ENCODE measurements at places on chromosomes 12 and 14. TPM values are rescaled to one million over a fixed set of nuclear protein-coding genes. Genes with fewer than 3 reads are reported as not detected.

Gene FAM90A1
- total RNA-seq = not detected

DNA sequence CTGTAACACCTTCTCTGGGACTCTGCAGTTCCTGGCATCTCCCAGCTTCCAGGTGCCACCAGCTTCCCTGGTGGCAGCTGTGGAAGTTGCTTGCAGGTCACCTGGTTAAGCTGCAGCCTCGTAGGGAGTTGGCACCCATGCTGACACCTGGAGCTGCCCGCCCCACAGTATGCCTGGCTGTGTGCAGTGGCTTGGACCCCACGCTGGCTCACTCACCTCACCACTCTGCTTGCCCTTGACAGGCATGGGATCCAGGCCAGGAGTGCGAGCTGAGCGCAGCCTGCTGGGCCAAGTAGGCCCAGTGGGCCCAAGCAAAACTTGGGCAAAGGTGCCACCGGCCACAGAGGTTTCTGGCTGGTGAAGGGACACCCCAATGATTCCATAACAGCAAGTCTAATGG is 48.5 kb downstream of the EGLN3 start:
- DNase-seq = no peak
- H3K27me3 ChIP-seq = no peaks in the 10 kb centered on the region
- no peaks in the 10 kb centered on the region for H3K36me3 ChIP-seq
- H3K4me3 ChIP-seq = no peak overlapping the region
- no peak overlapping the region for H3K27ac ChIP-seq

GRCh38 chr12:30219047-30219446 is 435.3 kb upstream of the TMTC1 start:
- no peak overlapping the region for H3K27ac ChIP-seq
- H3K4me1 ChIP-seq = no peaks in the 10 kb centered on the region
- DNase-seq = no peak
- no peak overlapping the region for H3K4me3 ChIP-seq
- no peaks in the 10 kb centered on the region for H3K36me3 ChIP-seq

- H3K36me3 ChIP-seq = no peaks in the 10 kb centered on the region
- H3K4me1 ChIP-seq = no peaks in the 10 kb centered on the region
- H3K4me3 ChIP-seq = no peak overlapping the region
- H3K27ac ChIP-seq = no peak overlapping the region
These were observed 1397.3 kb upstream of the TMEM132C start for GRCh38 chr12:126869644-126870043.

- H3K27ac ChIP-seq = no peak overlapping the region
- H3K27me3 ChIP-seq = no peaks in the 10 kb centered on the region
- no peak for DNase-seq
- H3K36me3 ChIP-seq = no peaks in the 10 kb centered on the region
- no peak overlapping the region for H3K4me3 ChIP-seq
These were observed 49.6 kb upstream of the COL2A1 start for GRCh38 chr12:48053883-48054282.

Gene MYF6
- total RNA-seq = not detected

DNA sequence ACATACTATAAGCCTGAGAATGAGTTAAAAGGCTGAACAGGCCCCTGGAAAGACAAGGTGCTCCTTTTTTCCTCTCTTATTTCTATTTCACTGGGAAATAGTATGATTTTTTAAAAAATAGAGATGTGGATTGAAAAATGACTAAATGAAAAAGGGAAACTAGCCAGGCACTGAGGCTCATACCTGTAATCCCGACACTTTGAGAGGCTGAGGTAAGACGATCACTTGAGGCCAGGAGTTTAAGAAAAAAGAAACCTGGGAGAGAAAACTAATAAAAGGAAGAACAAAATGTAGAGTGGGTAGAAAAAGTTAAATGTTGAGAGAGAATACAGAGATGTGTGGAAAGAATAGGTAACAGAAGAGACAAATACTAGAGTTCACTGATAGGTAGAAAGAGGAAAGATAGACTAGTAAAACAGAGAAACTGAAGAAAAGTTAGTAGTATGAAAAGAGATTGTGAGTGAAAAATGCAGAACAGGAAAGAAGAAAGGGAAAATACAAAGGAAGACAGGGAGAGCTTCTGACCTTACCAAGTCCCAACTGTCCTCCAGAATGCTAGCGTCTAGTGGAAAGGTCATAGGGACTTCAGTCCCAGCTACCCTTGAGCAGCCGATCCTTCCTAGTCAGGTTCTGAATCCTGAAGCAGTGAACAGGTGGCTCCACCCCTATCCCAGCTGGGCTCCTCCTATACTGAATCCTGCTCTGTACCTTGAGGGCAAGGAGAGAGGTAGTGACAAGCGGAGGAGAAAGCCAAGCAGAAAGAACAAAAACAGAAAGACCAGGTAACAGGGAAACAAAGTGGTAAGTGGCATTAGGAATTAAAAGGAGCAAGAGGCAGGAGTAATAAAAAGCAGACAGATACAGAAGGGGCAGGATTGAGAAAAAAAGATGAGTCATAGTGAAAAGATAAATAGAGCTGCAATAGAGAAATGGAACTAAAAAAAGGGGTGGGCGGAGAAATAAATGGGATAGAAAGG is 7.3 kb downstream of the TMEM116 start:
- peaks cover 87% of the 10 kb centered on the region for H3K4me1 ChIP-seq
- H3K27me3 ChIP-seq = no peaks in the 10 kb centered on the region
- H3K27ac ChIP-seq = no peak overlapping the region
- no peaks in the 10 kb centered on the region for H3K36me3 ChIP-seq

GRCh38 chr12:1131811-1132224 is 140.8 kb downstream of the ERC1 start:
- H3K4me1 ChIP-seq = peaks cover 12% of the 10 kb centered on the region
- no peaks in the 10 kb centered on the region for H3K36me3 ChIP-seq
- H3K4me3 ChIP-seq = no peak overlapping the region
- DNase-seq = no peak
- no peaks in the 10 kb centered on the region for H3K27me3 ChIP-seq

Gene LRIG3
- not detected for total RNA-seq

DNA sequence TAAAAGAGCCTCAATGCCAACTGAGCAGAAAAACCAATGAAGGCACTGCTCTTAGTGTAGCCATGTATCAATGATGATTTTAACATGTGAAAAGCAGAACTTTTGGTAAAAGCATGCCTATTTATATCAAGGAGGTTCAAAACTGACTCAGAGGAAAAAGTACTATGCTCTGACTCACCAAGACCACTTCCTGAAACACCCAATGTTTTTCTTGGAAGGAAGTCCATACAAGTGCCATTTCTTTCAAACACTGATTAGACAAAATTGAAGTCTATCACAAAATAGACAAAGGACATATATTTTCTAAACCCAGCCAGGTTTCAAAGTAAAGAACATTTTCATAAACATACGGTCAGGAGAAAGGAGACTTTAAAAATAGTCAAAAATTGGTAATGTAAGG is 88.6 kb downstream of the EPS8 start:
- DNase-seq = no peak
- H3K36me3 ChIP-seq = no peaks in the 10 kb centered on the region
- no peaks in the 10 kb centered on the region for H3K27me3 ChIP-seq
- H3K4me1 ChIP-seq = peaks cover 9% of the 10 kb centered on the region
- H3K27ac ChIP-seq = no peak overlapping the region
- no peak overlapping the region for H3K4me3 ChIP-seq

DNA sequence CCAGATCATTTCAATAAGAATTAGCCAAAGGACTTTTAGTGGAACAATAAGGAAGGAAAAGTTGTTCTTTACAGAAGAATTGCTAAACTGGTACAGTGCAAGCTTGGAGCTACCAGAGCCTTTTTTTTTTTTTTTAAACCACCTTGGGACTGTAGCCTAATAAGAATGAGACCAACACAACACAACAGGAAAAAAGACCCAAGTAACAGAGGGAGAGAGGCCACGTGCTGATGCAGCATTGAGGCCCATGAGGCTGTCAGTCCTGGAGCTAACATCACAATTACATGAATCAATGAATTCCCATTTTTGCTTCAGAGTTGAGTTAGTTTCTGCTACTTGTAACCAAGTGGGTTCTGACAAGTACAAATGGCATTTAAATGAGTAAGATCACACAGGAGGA is 149.0 kb upstream of the EEA1 start:
- no peak overlapping the region for H3K27ac ChIP-seq
- no peaks in the 10 kb centered on the region for H3K4me1 ChIP-seq
- H3K36me3 ChIP-seq = no peaks in the 10 kb centered on the region
- no peak for DNase-seq
- no peaks in the 10 kb centered on the region for H3K27me3 ChIP-seq
- H3K4me3 ChIP-seq = no peak overlapping the region

Gene ARG2
- total RNA-seq = not detected

- H3K27ac ChIP-seq = no peak overlapping the region
- H3K4me3 ChIP-seq = no peak overlapping the region
- no peaks in the 10 kb centered on the region for H3K27me3 ChIP-seq
- H3K4me1 ChIP-seq = no peaks in the 10 kb centered on the region
- no peaks in the 10 kb centered on the region for H3K36me3 ChIP-seq
These were observed 366.5 kb upstream of the CCDC196 start for GRCh38 chr14:66119606-66120231.

GRCh38 chr12:106070147-106070546 is 68.6 kb downstream of the NUAK1 start:
- no peak for DNase-seq
- no peaks in the 10 kb centered on the region for H3K36me3 ChIP-seq

- H3K36me3 ChIP-seq = no peaks in the 10 kb centered on the region
- H3K4me3 ChIP-seq = no peak overlapping the region
- H3K27ac ChIP-seq = no peak overlapping the region
- H3K27me3 ChIP-seq = no peaks in the 10 kb centered on the region
- H3K4me1 ChIP-seq = no peaks in the 10 kb centered on the region
- DNase-seq = no peak
These were observed 103.4 kb downstream of the EFCAB11 start for GRCh38 chr14:89851106-89851505.

GRCh38 chr12:41881891-41882805 is 262.5 kb downstream of the GXYLT1 start:
- H3K4me1 ChIP-seq = no peaks in the 10 kb centered on the region
- no peak overlapping the region for H3K4me3 ChIP-seq

DNA sequence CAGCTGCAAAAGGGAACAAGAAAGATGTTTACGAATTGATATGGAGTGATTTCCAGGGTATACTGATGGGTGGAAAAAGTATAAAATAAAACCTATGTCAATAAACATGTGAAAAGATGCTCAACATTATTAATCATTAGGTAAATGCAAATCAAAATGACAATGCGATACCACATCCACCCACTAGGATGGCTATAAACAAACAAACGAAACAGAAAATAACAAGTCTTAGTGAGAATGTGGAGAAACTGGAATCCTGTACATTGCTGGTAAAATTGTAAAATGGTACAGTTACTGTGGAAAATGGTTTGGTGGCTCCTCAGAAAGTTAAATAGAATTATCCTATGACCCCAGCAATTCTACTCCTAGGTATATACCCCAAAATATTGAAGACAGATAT is 9.5 kb upstream of the BEST3 start:
- DNase-seq = no peak
- no peak overlapping the region for H3K27ac ChIP-seq
- H3K4me3 ChIP-seq = no peak overlapping the region
- no peaks in the 10 kb centered on the region for H3K36me3 ChIP-seq
- H3K4me1 ChIP-seq = no peaks in the 10 kb centered on the region

Gene NR1H4
- not detected for total RNA-seq

Gene GZMB
- total RNA-seq = not detected

DNA sequence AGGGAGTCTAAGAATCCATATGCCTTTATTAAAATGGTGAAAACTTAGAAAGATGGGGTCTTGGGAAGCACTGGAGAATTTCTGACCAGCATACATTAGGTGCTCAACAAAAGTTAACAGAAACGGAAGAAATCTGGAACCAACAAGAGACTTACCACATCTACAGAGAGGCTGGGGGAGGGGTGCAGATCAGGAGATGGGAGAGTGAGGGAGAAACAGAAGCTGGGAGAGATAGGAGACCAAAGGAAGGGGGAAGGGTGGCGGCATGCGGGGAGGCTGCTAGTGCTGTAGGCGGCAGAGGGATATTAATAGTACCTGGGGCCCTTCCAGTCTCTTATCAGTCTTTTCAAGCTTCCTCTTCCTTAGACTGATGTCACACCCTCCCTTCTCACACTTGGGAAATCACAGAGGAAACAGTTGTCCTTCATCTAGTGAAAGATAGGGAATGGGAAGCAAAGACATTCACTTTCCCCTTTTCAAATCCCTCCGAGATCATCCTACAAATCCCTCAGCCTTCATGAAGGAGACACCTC is 18.1 kb downstream of the ZBTB39 start:
- H3K36me3 ChIP-seq = no peaks in the 10 kb centered on the region
- H3K4me3 ChIP-seq = no peak overlapping the region
- DNase-seq = no peak
- H3K4me1 ChIP-seq = peaks cover 19% of the 10 kb centered on the region
- H3K27me3 ChIP-seq = no peaks in the 10 kb centered on the region

DNA sequence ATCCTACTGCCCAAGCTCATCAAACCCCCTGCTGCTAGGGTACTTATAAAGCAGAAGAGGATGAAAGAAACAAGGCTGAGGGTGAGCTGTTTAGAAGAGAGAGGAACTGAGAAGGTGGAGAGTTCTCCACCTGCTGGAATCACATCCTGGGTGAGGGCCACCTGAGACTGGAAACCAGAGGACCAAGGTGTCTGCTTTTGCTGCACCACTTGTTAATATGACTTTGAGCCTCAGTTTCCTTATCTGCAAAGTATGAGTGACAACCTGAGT is 203.2 kb upstream of the SSTR1 start:
- H3K4me1 ChIP-seq = no peaks in the 10 kb centered on the region
- no peak for DNase-seq
- H3K27ac ChIP-seq = no peak overlapping the region

- H3K27ac ChIP-seq = peak overlapping the region; percentile 51
- DNase-seq = no peak
- peaks cover 30% of the 10 kb centered on the region for H3K4me1 ChIP-seq
These were observed 26.8 kb upstream of the IRF2BPL start for GRCh38 chr14:77055306-77055705.

GRCh38 chr14:23661542-23661941 is 25.4 kb downstream of the DHRS2 start:
- no peak overlapping the region for H3K27ac ChIP-seq
- H3K36me3 ChIP-seq = no peaks in the 10 kb centered on the region
- no peaks in the 10 kb centered on the region for H3K27me3 ChIP-seq

DNA sequence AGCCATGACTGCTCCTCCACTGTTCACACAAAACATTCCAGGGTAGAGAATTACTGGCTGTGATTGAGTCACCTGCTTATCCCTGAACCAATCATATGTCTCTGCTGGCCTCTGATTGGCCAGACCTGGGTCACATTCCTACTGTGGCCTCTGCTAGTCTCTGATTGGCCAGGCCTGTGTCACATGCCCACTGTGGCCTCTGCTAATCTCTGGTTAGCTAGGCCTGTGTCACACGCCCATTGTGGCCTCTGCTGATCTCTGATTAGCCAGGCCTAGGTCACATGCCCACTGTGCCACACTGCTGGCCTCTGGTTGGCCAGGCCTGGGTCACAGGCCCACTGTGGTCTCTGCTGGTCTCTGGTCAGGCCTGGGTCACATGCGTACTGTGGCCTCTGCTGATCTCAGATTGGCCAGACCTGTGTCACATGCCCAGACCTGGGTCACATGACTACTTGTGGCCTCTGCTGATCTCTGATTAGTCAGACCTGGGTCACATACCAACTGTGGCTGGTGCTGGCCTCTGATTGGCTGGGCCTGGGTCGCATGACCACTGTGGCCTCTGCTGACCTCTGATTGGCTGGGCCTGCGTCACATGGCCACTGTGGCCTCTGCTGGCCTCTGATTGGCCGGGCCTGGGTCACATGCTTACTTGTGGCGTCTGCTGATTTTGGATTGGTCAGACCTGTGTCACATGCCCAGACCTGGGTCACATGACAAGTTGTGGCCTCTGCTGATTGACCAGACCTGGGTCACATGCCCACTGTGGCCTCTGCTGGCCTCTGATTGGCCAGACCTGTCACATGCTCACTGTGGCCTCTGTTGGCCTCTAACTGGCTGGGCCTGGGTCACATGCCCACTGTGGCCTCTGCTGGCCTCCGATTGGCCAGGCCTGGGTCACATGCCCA is 251.6 kb downstream of the SLC15A4 start:
- H3K27ac ChIP-seq = no peak overlapping the region
- H3K4me1 ChIP-seq = no peaks in the 10 kb centered on the region
- H3K4me3 ChIP-seq = no peak overlapping the region
- H3K27me3 ChIP-seq = no peaks in the 10 kb centered on the region
- H3K36me3 ChIP-seq = no peaks in the 10 kb centered on the region
- no peak for DNase-seq

Measured in CD4-positive, alpha-beta memory T cell (primary cell).